Stimulated activated CD8-positive, alpha-beta memory T cell treated with anti-CD3 and anti-CD28 coated beads, Interleukin-15, amount 100 ng/mL, for 1 hour (primary cell): ENCODE measurements at places on chromosomes 7 and 10.

GRCh38 chr7:29895559-29895958 lies 89.3 kb downstream of the WIPF3 start:
- DNase-seq = no peak

GRCh38 chr10:127813290-127813689 lies 76.3 kb downstream of the FOXI2 start:
- DNase-seq = no peak

GRCh38 chr10:116653885-116654284 lies 33.1 kb downstream of the PNLIPRP2 start:
- no peak for DNase-seq

DNA sequence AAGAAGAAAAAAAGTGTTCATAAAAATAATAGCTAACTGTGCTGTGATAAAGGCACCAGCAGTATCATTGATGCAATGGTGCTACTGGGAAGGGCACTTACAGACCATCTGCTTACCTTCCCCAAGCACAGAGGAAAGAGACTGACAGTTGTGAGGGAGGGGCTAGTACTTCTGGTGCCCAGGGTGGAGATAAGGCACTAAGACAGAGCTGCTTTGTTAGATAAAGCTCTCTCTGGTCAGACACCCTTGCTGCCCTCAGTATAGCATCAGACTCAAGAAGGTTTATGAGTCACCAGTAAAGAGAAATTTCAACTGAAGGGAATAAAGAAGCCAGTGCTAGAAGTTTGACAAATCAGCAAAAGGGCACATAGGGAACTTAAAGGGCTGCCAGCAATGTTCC lies 325.6 kb downstream of the HPSE2 start:
- DNase-seq = no peak

- no peak for DNase-seq
Observed at GRCh38 chr10:45427262-45427969, 53.4 kb downstream of the ALOX5 start.

GRCh38 chr7:133854739-133855138 lies 272.4 kb upstream of the LRGUK start:
- DNase-seq = no peak

DNA sequence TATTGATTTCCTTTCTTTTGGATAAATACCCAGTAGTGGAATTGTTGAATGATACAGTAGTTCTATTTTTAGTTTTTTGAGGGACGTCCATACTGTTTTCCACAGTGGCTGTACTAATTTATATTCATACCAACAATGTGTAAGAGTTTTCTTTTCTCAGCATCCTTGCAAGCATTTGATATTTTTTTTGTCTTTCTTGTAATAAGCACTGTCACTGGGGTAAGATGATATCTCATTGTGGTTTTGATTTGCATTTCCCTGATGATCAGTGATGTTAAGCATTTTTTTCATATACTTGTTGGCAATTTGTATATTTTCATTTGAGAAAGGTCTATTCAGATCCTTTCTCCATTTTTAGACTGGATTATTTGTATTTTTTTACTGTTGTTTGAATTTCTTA lies 308.7 kb downstream of the PTEN start:
- DNase-seq = no peak

DNA sequence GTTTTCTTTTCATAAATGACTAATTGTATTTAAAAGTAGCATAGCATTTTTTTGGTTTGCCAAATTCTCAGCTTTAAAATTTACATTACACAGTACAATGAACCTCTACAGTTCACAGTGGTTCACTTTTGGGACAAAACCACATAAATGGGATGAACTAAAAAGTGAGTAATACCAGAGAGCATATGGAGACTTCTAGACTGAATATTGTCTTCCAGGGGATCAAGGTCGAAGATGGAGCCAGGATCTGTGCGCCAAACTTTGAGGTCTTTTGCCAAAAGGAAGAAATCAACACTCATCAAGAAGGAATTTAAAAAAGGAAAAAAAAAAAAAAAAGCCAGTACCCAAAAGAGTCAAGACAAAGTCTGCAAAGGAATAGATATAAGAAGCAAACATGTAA lies 87.5 kb downstream of the NEBL start:
- DNase-seq = no peak

GRCh38 chr10:133180192-133180964 lies 20.4 kb downstream of the KNDC1 start:
- no peak for DNase-seq

GRCh38 chr7:143504215-143504936 lies 26.7 kb downstream of the TAS2R41 start:
- DNase-seq = no peak

DNA sequence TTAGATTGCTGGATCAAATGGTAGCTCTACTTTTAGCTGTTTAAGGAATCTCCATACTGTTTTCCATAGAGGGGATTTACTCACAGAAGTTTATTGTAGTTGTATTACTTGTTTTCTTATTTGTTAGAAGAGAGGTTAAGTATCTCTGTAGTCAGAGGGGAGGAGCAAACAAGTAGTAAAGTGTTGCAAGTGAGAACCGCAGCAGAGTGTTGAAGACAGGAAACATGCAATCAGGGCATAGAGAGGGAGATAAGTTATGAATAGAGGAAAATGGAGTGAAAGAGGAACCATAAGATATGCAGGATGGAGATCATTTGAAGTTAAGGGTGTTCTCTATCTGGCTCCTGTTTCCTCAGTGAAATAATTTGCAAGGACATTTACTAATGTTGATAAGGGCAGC lies 331.4 kb upstream of the TMEM229A start:
- DNase-seq = no peak

DNA sequence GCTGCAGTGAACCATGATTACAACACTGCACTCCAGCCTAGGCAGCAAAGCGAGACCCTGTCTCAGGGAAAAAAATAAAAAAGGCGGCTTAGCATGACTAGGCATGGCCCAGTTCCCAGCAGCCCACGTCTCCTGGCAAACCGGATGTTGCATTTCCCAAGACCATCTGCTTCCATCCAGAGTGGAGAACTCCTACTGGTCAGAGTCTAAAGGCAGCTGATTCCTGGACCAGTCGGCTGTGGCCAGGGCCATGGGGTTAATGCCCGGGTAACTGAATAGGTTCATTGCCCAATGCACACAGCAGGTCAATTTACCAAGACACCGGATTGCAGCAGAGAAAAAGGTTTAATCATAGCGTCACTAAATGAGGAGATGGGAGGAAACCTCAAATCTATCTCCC lies 133.1 kb downstream of the MYL10 start:
- DNase-seq = no peak

GRCh38 chr7:70229242-70229641 lies 631.0 kb downstream of the AUTS2 start:
- no peak for DNase-seq

GRCh38 chr7:139702811-139703486 lies 74.8 kb downstream of the HIPK2 start:
- no peak for DNase-seq

DNA sequence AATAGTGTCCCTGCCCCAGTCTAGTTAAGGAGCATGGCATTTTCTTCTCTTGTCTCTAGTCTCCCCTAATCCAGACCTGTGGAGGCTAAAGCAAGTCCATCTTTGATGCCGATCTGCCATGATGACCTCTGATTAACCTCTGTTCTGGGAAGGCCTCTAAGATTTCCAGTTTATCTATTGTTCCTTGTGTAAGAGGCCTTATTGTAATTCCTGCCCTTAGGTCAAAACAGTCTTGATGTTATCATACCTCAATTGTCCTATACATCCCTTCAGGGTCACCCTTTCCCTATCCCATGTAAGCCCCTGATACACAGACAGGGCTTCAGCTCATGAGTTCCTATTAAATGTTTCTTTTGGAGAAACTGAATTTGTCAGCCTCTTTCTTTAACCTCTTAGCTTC lies 4.9 kb upstream of the ZMIZ2 start:
- DNase-seq = no peak

DNA sequence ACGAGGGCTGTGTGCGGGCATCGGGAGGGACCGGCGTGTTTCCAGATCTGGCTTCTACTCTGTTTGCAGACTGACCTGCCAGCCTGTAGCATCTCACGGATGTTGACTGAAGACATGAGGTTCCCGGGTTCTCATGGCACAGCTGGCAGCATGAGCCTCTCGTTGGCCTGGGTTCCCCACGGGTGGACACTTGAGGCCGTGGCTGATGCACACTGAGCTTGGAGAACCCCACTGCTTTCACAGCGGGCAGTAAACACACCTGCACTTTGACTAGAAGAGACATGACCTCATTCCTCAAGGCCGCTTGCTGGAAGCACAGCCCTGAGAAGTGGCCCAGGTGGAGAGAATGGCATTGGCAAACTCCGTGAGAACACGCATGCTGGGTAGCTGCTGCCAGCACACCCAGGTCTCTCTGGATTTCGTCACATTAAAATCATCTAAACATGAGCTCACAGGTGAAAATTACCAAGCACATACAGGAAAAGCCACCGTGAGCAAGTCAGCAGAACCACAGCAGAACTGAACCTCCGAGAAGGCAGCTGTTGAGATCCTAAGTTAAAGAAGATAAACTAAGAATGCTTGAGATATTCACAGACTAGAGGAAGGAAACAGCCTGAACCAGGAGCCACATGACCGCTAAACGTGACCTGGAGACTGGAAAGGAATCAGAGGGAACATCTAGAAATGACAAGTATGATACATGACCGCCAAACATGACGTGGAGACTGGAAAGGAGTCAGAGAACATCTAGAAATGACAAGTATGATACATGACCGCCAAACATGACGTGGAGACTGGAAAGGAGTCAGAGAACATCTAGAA lies 32.5 kb downstream of the BNIP3 start:
- DNase-seq = no peak
